Stimulated activated naive CD4-positive, alpha-beta T cell (primary cell): ENCODE measurements at places on chromosomes 7 and 10.

GRCh38 chr7:71325151-71325550 is 193.2 kb downstream of the GALNT17 start:
- no peak for DNase-seq

- no peak for DNase-seq
These were observed 29.1 kb downstream of the CHCHD3 start for GRCh38 chr7:133052826-133053225.

GRCh38 chr10:25142116-25142864 is 32.5 kb upstream of the GPR158 start:
- DNase-seq, result no peak

GRCh38 chr7:28858206-28858605 is 99.9 kb downstream of the TRIL start:
- no peak for DNase-seq

GRCh38 chr10:107418085-107418806 is 253.7 kb upstream of the SORCS1 start:
- DNase-seq, result no peak

DNA sequence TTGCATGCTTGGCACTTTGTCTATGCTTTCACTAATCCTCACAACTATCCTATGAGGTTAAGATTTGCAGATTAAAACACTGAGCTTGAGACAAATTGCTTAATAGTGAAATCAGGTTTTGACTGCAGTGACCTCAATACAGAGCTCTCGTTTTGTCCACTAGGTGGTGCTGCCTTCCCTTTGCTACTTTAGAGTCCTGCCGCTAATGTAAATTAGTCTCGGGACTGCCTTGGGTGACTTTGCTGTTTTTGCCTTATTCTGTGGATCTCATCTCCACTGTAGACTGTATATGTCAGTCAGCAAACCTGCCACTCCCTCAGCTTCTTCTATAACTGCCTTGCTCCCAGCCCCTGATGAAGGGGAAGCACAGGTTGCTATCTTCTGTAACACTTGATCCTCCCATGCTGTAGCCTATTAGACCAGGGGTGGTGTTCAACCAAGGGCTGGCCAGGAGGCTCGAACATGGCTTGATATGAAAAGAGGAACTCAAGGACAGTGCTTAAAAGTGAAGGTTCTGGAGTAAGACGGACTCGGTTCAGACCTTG is 26.0 kb downstream of the ASB4 start:
- no peak for DNase-seq

DNA sequence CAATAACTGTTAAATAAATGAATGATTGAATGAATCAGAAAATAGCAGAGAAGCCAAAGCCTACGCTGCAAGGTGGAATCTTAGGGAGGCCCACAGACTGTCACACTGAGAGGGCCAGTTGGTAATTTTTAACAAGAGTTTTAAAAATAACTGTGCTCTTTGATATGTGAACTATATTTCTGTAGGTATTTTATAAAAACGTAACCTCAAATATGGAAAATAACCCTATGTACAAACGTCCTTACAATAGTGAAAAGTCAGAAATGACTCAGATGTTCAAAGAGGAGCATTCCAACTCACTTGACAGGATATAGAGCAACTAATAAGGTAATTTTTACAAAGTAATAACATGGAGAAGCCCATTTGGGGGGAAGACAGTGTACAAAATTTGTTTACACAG is 18.9 kb upstream of the TMEM273 start:
- no peak for DNase-seq

DNA sequence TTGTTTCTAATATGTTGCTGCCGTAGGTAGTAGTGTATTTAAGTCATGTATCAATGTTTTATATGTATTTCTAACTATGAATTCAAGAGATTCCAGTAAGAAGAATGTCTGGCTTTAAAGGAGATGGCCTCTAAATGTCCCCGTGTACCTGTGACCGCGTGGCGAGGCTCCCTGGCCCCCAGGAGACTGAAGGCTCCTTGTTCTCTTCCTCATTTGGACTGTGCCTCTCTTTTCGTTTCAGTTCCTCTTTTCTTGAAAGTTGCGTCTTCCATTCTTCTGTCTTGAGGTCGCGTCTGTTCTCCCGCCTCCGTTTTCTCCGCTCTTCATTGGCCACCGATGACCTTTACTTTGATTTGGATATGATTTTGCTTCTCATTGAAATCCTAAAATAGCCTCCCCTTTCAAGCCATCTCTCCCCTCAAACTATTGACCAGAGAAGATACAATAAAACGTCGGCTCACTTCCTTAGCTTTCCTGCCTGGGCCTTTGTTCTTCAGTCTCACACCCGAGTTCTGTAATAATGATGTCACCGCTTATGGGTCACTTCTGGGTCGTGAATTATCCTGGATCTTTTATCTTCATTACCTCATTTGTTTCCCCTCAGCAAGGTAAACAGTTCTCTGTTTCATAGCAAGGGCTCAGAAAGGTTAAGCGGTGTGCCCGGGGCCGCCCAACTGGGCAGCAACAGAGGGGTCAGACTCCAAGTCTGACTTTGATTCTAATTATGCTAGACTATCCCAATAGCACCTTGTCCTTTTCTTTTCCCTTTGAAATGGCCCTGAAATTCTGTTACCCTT is 28.7 kb downstream of the WIPI2 start:
- DNase-seq, result no peak

DNA sequence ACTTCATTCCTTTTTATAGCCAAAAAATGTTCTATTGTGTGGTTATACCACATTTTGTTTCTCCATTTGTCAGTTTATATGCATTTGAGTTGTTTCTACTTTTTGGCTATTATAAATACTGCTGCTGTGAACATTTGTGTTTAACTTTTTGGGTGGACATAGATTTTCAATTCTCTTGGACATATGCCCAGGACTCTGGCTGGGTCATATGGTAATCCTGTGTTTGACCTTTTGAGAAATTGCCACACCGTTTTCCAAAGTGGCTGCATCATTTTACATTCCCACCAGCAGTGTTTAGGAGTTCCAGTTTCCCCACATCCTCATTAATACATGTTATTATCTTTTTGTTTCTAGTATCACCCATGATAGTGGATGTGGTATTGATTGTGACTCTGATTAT is 39.4 kb downstream of the CSGALNACT2 start:
- DNase-seq, result no peak

- DNase-seq, result no peak
These were observed 21.6 kb upstream of the NME8 start for GRCh38 chr7:37826825-37827224.

DNA sequence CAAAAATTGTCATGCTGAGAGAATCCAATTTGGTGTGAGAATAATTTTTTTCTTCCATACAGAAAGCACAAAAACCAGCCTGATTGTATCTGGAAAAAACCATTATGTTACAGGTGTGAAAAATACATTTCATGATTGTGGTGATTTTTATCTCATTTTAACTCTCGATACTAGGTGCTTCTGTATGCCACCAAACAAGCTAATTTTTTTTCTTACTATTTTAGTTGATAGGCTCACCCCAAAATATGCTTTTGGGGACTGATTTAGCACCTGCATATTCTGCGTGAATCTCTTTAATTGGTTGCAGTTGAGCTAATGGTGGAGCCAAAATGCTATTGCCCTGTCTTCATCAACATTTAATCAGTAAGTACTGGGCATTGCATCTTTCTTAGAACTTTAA is 1.9 kb downstream of the DMTF1 start:
- no peak for DNase-seq

- DNase-seq, result no peak
These were observed 144.1 kb upstream of the FAM171A1 start for GRCh38 chr10:15515202-15515601.

- no peak for DNase-seq
These were observed 428.6 kb downstream of the DPP6 start for GRCh38 chr7:154480817-154481216.
